NCI-H1436 treated with DMSO at 0.1 percent for 48 hours (cell line): ENCODE measurements at places on chromosomes 7 and 10.

DNA sequence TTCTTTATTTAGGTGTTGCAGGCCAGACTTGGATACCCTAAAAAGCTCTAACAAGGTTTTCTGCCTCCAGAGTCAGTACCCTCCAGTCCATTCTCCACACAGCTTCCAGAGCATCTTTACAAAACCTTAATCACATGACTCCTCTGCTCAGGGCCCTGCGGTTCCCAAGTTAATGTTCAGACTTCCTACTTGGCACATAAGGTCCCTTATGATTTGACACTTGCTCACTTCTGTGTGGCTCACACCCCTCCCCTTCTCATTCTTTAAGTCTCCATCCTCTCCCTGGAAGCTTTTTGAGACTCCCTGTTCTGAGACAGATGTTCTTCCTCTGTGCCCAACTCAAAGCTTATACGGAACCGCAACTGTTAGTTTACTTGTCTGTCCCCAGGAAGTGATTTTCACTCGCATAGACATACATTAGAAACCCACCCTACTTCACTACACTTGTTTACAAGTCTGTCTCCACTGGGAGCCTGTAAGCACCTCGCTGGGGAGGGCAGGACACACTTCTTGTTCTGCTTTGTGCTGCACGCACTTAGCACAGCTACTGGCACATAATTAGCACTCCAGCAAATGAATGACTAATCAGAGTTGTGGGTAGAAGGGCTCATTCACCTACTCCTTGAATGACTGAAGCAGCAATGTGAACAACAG is 154.3 kb upstream of the LAMB4 start:
- DNase-seq, result peak; percentile 87

DNA sequence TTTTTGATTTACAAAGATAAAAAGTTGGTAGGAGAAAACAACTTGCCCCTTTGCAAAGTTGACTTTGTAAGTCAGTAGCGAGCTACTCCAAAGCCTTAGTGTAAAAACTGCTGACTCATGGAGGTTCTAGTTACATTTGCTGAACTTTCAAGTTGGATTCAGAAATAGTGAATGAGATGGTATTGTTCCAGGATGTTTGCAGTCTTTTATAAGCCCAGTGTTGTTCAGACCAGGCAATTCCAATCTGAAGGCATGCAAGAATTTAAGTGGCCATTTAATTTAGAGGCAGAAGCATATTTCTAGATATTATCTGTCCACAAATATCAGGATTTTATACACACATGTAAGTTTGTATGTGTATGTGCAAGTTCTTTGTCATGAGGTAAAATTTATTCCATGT is 21.6 kb downstream of the TES start:
- DNase-seq, result no peak

DNA sequence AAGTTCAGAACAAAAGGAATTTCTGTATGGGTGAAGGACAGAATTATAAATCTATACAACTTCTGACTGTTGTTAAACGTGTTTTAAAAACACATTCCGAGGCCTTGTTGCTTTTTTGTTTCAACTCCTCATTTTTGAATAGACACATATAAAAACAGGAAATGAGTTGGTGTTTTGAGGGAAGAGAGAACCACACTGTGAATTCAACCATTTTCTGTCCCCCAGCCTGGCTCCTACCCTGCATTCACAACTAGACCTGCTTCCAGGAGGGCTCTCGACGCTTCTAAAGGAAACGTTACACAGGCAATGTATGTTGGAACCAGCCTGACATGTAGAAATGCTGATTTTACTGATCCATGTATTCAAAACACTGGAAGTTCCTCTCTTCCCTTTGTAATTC is 76.5 kb downstream of the OR13A1 start:
- no peak for DNase-seq

DNA sequence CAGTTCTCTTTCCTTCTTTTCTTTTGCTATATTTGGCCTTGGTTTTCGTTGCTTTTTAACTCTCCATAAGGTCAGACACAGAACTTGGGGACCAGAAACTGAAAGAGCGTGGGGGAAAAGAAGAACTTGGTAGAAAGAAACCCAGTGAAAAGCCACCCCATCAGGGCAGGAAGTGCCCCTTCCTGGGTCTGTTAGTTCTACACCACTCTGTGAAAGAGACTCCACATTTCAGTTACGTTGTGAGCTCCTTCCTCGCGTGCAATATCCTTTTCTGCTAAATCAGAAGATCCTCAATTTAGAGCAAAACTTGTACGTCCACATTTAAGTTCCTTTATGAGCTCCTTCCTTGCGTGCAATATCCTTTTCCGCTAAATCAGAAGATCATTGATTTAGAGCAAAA is 220.6 kb upstream of the FOXK1 start:
- no peak for DNase-seq

DNA sequence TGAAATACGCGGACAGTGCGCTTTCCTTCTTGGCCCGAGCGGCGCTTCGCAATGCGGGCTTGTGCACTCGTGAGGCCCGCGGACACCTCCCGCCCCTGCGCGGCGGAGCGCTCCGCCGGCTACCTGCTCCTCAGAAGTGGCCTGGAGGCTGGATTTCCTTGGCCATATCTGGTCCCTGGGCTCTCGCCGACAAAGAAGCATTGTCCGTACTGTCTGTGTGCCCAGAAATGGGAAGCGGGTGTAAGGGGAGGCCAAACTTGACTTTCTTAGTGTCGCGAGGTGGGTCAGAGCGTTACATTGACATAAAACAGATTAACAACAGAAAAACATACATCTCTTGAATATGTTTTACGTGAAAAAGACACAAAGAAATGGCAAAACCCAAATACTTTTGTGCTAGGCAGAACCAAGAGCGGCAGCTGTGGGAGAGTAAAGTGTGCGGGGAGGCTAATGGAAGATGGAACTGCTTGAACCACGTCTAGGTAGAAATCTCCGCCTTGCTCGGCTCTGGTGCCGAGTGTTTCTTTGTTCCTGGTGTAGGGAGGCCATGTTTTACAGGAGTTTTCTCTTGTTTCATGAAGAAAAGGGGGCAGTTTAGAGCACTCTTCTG is 1.4 kb downstream of the LANCL2 start:
- DNase-seq, result no peak

- DNase-seq, result no peak
Observed at GRCh38 chr7:100546129-100546925, 7.3 kb downstream of the AGFG2 start.

GRCh38 chr7:106057962-106058927 is 53.9 kb downstream of the SYPL1 start:
- no peak for DNase-seq

- no peak for DNase-seq
Observed at GRCh38 chr7:2604608-2605174, 27.1 kb upstream of the TTYH3 start.
